ENCODE measurements at places on chromosomes 6 and 20.

DNA sequence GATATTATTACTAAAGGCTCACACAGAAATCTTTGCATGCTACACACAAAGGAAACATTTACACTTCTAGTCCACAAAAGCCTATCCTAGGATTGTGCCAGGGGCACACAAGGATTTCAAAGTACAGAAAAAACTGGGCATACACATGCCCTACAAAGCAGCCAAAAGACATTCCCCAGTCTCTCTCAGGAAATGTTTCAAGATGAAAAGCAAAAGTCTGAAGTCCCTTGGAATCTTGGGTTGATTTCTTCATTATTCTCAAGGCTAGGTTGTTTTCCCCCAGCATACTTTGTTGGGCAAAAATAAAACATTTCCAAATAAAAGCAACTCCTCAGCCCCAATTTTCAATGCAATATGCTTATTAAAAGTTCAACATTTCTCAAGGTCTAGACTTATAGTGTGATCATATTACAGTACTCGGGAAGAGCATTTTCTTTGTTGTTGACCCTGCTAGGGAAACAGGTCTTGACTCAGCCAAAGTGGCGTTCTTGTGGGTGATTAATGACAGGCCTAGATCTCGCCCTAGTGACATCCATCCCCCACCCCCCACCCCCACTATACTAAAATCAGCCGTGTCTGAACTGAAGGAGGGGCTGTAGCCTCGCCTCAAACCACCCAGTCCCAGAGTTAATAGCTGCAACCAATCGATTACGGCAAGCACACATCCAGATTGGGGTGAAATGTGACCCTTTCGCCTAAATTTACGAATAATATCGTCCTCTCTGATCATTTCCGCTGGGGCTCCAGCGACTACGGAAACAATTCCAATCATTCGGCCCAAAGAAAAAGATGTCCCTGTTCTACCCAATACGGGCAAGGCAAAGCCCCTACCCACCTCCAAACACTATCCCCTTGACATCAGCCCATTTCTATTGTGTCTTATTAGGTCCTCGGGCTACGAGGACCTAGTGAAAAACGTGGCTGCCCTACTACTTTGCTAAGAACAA, 1.4 kb downstream of the AKIRIN2 start:
- no peak for DNase-seq

GRCh38 chr6:170424604-170425126, 118.1 kb downstream of the FAM120B start:
- no peak for DNase-seq

DNA sequence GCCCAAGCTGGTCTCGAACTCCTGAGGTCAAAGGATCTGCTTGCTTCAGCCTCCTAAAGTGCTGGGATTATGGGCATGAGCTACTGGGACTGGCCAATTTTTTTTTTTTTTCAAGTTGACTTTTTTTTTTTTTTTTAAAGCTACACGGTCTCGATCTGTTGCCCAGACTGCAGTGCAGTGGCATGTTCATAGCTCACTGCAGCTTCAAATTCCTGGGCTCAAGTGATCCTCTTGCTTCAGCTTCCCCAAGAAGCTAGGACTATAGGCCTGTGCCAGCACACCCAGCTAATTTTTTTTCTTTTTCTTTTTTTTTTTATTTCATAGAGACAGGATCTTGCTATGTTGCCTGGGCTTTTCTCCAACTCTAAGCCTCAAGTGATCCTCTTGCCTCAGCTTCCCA, 59.5 kb downstream of the NCOA3 start:
- DNase-seq: no peak

DNA sequence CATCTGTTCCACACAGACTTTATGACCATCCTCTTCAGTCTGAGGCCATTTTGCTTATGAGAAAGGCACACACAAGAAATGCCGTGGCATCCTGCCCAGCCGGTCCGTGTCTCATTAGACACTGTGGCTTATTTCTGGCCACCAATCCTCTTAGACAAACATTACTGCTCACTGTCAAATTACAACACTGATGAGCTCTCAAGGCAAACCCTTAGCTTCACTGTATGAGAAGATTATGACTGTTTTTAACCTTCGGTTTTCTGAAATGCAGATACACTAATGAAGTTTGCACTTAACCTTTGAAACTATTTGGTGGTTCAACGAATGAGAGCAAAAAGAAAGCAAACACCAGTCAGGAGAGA, 50.5 kb upstream of the DST start:
- peak; percentile 89 for DNase-seq

DNA sequence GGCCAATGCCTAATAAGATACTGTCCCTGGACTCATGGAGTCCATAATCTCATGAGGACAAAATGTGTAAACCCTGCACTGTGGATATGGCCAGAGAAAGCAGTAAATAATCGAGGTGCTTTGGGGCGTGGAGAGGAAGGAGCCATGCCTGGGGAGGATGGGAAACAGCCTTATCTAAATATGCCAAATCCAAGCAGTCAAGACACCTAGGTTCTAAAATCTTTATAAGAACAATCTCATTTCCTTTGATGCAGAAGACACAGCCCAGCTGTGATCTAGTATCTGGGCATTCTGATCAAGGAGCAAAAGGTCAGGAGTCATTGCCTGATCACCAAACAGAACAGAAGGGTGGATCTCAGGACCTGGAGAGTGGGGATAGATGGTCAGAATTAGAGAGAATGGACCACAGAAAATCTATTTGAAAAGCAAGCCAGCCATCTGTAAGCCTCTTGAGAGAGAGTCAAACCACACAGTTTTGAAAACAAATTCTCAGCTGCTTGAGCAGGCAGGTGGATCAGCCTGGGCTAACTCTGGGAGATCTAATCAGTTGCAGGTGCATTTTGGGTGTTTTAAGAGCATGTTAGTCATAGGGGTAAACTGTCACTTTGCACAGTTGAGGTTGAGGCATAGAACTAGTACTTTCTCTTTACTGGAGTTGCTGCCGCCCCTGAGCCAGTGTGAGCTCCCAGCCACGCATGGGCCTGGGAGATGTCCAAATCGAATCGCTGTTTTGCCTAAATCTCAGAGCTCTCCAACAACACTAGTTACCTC, 130.8 kb upstream of the TNFAIP3 start:
- no peak for DNase-seq

GRCh38 chr6:75431379-75431778, 62.2 kb downstream of the FILIP1 start:
- no peak for DNase-seq

DNA sequence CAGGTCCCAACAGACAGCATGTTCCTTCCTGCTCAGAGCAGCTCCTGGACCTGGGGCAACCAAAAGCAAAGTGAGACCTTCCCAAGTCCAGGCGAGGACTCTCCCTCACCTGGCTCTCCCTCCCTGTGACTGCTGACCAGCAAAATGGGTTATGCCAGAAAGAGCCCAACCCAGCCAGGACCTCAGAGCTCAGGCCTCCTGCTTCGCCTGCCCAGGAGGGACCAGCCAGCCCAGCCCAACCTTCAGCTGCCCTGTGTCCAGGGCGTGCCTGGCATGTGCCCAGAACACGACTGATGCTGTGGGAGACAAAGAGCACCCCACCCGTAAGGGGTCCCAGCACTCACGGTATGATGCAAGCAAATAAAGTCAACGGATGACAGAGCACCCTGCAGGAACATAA, 74.0 kb upstream of the CST7 start:
- DNase-seq: no peak

DNA sequence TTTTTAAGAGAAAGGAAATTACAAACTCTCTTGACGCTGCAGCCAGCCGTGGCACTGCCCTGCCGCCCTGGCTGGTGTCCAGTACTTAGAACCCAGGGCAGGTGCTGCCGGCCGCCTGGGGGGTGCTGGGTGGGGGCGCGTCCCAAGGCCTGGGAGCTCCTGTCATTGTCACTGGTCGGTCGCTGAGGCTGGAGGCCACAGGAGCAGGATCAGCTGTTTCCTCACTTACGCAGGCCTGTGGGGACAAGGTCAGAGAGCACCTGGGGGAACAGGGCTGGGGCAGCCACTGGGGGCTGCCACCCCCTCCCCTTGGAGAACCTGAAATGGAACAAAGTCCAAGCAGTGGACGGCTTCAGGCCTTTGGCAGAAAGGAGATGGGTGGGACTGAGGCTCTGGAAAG, 5.6 kb downstream of the BIRC7 start:
- DNase-seq: no peak

- DNase-seq: no peak
These were observed 65.3 kb upstream of the APCDD1L start for GRCh38 chr20:58580474-58580835.

DNA sequence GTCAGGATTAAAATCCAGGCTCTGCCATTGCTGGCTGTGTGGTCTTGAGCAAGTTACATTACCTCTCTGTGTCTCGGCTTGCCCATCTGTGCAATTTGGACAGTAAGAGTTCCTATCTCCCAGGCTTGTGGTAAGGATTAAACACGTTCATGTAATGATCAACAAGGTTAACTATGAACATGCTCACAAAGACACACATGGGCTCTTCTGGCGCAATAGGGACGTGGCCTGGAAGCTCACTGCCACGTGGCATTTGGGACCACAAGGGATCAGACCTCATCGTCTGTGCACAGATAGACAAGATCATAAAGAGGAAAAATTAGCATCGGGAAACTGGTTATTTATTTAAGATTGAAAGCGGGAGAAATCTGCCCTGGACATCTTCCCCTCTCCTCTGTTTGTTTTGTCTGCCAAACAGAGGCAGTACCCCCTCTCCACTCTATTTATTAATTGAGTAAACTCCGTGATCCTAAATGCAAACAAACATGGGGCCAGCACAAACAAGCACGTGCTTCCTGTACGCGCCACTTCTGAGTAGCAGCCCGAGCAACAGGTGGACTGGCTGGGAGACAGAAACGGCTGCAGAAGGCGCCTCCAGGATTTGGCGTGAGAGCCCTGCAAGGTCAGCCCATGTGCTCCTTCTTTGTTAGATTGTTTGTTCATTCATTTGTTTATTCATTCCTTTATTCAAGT, 95.0 kb downstream of the CDH26 start:
- no peak for DNase-seq

DNA sequence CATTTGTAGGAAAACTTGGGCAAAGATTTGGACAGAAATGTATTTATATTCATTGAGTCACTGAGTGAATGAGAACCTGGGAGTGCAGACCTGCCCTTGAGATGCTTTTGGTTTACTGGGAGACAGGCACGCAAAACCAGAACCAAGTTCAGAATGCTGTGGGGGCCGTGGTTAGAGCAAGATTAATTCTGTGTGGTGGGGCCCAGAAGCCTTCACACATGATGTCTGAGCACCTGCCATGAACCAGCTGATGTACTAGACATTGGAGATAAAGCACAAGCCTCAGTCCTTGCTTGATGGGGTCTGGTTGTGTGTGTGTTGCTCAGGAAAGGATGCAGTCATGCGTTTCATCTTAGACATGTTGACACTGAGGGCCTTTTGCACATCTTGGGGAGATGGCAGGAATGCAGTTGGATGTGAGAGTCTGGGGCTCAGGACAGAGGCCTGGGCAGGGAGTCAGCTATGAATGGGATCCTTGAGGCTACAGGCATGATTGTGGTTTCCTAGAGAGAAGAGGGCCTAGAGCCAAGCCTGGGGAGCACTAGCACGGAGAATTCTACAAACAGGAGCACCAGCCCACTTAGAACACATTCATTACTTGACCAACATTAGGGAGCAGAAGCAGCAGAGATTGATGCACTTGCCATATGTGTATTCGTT, 114.3 kb upstream of the TMEM181 start:
- DNase-seq: no peak

DNA sequence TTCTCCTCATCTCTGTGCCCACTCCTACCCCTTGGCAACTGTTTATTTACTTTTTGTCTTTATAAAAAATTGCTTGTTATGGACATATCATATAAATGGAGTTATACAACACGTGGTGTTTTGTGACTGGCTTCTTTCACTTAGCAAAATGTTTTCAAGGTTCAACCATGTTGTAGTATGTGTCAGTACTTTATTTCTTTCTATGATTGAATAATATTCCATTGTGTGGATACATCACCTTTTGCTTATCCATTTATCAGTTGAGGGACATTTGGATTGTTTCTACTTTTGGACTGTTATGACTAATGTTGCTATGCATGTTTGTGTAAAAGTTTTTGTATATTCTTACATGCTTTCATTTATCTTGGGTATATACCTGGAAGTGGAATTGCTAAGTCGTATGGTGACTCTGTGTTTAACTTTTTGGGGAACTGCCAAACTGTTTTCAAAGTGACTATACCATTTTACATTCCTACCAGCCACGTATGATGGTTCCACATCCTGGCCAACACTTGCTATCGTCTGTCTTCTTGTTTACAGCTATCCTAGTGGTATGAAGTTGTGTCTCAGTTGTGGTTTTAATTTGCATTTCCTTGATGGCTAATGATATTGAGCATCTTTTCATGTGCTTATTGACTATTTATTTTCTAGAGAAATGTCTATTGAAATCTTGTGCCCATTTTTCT, 84.4 kb downstream of the SLX4IP start:
- no peak for DNase-seq

Data from BJ (cell line).